ENCODE measurements at places on chromosomes 3 and 15.

DNA sequence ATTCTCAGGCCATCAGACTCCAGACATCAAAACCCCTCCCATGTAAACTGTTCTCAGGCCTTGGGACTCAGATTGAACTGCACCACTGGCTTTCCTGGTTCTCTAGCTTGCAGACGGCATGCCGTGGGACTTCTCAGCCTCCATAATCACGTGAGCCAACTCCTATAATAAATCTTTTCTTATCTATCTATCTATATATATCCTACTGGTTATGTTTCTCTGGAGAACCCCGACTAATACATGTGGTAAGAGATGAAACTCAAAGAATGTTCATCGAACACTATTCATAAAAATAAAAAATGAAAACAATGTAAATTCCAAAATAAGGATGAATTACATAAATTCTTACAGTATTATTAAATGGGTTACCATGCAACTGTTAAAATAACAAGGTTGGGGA, 84.5 kb upstream of the NTRK3 start:
- no peak for DNase-seq

DNA sequence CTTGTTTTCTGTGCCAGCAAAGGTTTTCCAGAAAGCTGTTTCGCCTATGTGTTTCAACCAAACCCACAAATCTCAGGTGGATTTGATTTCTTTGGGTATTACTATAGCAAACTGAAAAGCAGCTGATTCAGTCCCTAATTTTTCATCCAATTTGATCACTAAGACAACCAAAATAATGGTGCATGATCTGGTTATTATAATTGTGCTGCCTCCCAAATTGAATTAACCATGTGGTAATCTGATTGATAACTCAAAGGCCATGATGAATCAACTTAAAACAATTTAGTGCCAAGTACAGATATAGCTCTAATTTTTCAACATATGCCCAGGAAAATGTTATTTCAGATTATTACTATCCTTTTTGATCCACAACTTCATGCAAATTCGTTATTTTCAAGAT, 30.6 kb downstream of the PRTG start:
- no peak for DNase-seq

- no peak for DNase-seq
Measured at GRCh38 chr15:94239474-94239873, 8.1 kb downstream of the MCTP2 start.

DNA sequence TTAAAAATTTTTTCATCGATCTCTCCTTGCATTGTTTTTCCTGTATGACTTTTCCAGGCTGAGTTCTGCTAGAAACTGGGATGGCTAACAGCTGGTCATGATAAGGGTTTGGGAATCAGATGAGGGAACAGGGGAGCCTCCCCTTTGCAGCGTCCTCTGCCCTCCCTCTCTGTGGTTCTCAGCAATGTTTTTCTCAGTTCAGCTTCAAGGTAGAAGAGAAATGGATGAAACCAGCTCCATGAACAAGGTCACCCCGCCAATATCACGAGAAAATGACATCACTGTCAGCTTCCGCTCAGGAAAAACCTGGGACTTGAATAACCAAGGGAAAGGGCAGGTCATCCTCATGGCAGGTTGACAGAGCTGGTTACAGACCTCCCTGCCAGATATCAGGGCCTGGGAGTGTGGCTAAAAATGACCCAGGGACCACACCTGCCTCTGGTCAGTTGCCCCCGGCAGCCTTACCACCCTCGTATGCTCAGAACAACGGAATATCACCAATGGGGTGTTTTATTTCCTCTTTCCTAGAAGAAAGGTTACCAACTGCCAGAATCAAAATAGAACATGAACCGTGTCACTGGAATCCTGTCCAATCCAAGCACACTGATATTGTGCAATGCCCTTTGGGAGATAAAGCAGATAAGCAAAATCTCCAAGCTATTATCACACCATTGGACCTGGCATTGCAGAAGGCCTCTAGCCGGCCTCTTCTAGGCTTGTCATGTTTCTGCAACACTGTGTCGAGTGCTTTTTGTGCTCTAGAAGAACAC, 26.1 kb downstream of the LSM3 start:
- no peak for DNase-seq

GRCh38 chr15:70342141-70342540, 244.4 kb upstream of the TLE3 start:
- DNase-seq: no peak
